Esophagus squamous epithelium (tissue), 5 donors: ENCODE measurements at places on chromosomes 1 and 21. TPM values are rescaled to one million over a fixed set of nuclear protein-coding genes. Genes with fewer than 3 reads are reported as not detected.

Gene DNALI1
- 4.2 TPM for total RNA-seq

GRCh38 chr21:44905728-44906090 is 15.0 kb downstream of the ITGB2 start:
- DNase-seq, result no peak
- H3K27me3 ChIP-seq, result no peaks in the 10 kb centered on the region
- H3K4me3 ChIP-seq, result no peak overlapping the region
- H3K27ac ChIP-seq, result no peak overlapping the region
- H3K36me3 ChIP-seq, result peaks cover 12% of the 10 kb centered on the region
- H3K4me1 ChIP-seq, result peaks cover 37% of the 10 kb centered on the region

Gene TRIM67
- not detected for total RNA-seq

GRCh38 chr1:96688767-96689166 is 32.8 kb upstream of the PTBP2 start:
- H3K36me3 ChIP-seq, result no peaks in the 10 kb centered on the region
- no peaks in the 10 kb centered on the region for H3K27me3 ChIP-seq
- no peak overlapping the region for H3K27ac ChIP-seq
- no peak overlapping the region for H3K4me3 ChIP-seq
- H3K4me1 ChIP-seq, result no peaks in the 10 kb centered on the region

GRCh38 chr1:174935961-174936727 is 63.6 kb upstream of the CACYBP start:
- H3K27me3 ChIP-seq, result no peaks in the 10 kb centered on the region
- H3K36me3 ChIP-seq, result no peaks in the 10 kb centered on the region
- H3K4me3 ChIP-seq, result no peak overlapping the region
- H3K4me1 ChIP-seq, result no peaks in the 10 kb centered on the region
- H3K27ac ChIP-seq, result no peak overlapping the region

Gene CZIB
- total RNA-seq, result 42.9 TPM

- no peak for DNase-seq
- H3K27me3 ChIP-seq, result no peaks in the 10 kb centered on the region
- H3K27ac ChIP-seq, result no peak overlapping the region
- no peaks in the 10 kb centered on the region for H3K4me1 ChIP-seq
Observed at GRCh38 chr1:92329347-92330129, 30.7 kb downstream of the RPAP2 start.

Gene GCSAML
- total RNA-seq, result 0.88 TPM

DNA sequence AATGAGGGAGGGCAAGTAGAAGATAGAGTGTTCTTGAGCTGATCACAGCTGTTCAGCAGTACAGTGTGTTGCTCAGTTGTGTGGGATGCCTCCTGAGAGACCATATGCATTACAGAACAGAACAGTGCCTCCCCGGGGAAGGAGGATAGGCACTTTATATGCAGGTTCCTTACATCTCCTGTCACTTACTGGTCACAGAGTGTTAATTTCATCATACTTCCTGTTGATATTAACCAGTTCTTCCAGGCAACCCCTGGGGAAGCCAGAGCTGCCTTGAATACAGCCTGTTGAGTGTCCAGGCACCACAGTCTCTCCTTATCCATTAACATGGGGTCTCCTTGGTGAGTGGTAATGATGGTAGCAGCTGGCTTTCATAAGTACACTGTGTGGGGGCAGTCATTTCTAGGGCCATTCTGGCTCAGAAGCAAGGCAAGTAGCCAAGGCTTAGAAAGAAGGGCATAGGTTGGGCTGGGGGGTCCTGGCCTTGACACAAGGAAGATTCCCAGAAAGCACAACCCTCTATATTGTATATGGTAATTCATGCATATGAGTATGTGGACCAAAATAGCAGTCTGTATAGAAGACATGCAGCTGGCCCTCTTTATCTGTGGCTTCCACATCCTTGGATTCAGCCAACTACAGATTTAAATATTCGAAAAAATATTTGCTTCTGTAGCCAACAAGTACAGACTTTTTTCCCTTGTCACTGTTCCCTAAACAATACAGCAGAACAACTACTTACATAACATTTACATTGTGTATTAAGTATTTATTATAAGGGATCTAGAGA is 142.4 kb downstream of the ZP4 start:
- no peaks in the 10 kb centered on the region for H3K27me3 ChIP-seq
- no peaks in the 10 kb centered on the region for H3K4me1 ChIP-seq
- no peak for DNase-seq
- no peak overlapping the region for H3K4me3 ChIP-seq

GRCh38 chr1:236099355-236099974 is 34.6 kb upstream of the NID1 start:
- no peak for DNase-seq
- no peaks in the 10 kb centered on the region for H3K4me1 ChIP-seq
- no peaks in the 10 kb centered on the region for H3K27me3 ChIP-seq
- no peaks in the 10 kb centered on the region for H3K36me3 ChIP-seq
- H3K4me3 ChIP-seq, result no peak overlapping the region

Gene NOTCH2NLA
- total RNA-seq, result 70.6 TPM

DNA sequence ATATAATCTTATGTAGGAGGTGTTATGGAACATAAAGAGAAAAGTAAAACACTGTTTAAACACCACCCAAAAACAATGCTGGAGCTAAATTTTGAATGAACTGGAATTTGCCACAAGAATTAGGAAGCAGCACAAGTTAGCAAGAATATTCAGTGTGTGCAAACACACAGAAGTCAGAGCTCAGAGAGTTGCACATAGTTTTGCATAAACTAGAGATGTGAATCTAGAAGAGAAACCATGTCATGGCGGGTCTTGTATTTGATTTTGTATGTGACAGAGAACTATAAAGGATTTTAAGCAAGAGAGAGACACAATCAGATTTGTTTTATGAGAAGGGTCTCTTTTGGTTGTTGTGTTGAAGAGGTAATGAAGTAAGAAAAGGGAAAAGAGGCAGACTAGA is 38.2 kb downstream of the SELENOF start:
- no peak overlapping the region for H3K4me3 ChIP-seq
- peaks cover 70% of the 10 kb centered on the region for H3K36me3 ChIP-seq
- no peaks in the 10 kb centered on the region for H3K27me3 ChIP-seq
- H3K27ac ChIP-seq, result no peak overlapping the region

Gene AMY1A
- not detected for total RNA-seq

Gene NPPA
- total RNA-seq, result not detected

Gene RAB13
- 38.2 TPM for total RNA-seq

DNA sequence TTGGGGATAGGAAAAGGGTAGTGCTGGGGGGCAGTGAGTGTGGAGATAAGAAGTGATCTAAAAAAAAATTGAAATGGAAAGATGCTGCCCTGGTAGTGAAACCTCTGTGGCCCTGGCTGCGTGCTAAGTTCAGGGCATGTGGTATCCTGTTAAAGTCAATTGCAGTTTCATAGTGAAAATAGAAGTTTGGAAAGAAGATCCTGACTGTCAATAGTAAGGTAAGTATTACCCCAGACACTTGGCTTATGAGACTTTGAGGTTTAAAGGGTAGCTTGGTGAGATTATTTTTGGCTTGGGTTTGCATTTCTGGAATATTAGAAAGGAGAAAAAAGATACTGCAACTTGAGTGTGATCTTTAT is 6.8 kb downstream of the ARID1A start:
- H3K27me3 ChIP-seq, result no peaks in the 10 kb centered on the region
- H3K27ac ChIP-seq, result peak overlapping the region; percentile 59
- no peak for DNase-seq
- peaks cover 72% of the 10 kb centered on the region for H3K4me1 ChIP-seq
- no peak overlapping the region for H3K4me3 ChIP-seq

GRCh38 chr1:27687906-27688305 is 15.9 kb upstream of the IFI6 start:
- DNase-seq, result no peak
- H3K4me3 ChIP-seq, result no peak overlapping the region
- H3K36me3 ChIP-seq, result no peaks in the 10 kb centered on the region
- no peaks in the 10 kb centered on the region for H3K27me3 ChIP-seq
- H3K4me1 ChIP-seq, result no peaks in the 10 kb centered on the region
- H3K27ac ChIP-seq, result no peak overlapping the region

Gene RAVER2
- 16.0 TPM for total RNA-seq

DNA sequence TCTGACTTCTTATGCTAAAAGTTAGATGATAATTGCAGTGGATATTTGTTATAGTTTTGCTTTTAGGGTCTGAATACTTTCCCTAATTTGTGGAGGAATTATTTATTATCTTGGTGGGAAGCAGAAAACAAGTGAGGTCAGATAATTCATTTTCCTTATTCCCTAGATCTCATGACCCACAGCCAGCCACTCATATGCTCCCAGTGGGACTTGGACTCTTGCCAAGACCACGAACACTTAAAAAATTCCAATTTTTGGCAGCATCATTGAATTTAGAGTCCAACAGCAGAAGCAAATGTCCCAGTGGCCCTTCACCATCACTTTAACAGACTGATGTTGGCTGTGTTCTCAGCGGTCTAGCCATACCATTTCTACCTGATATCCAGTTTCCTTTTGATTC is 204.2 kb downstream of the HMCN1 start:
- no peak overlapping the region for H3K27ac ChIP-seq
- no peaks in the 10 kb centered on the region for H3K36me3 ChIP-seq
- DNase-seq, result no peak
- no peaks in the 10 kb centered on the region for H3K27me3 ChIP-seq
- no peaks in the 10 kb centered on the region for H3K4me1 ChIP-seq
